ENCODE measurements at places on chromosomes 3 and 15. TPM values are rescaled to one million over a fixed set of nuclear protein-coding genes. Genes with fewer than 3 reads are reported as not detected.

DNA sequence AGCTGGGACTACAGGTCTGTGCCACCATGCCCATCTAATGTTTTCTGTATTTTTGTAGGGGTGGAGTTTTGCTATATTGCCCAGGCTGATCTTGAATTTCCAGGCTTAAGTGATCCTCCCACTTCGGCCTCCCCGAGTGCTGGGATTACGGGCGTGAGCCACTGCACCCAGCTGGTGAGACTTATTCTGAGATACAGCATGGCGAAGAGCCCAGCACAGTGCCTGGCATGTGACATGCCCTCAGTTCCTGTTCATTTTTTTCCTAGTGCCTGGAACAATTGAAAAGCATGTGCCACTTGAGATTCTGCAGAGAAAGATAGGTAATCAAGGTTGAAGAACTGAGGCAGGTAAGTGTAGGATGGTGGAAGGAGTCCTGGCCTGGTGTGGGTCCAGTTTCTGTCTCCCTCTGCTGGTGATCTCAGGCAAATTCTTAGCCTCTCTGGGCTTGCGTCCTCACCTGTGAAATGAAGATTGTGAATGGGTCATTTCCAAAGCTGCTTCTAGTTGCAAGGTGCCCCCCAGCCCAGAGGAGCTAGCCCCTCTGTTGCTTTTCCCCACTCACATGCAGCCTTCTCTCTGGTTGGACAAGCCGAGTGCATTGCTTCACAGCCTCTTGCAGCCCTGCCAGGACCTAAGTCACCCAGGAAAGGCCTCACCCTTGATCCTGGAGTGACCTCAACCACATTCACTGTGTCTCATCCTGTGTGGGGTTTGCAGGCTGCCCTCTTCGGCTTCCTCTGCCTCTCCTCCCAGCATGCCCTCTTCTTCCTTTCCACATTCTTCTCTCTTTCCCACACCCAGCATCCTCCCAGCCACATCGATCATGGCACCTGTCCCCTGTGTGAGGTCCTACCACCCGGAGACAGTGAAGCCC, 4.3 kb upstream of the RHCG start:
- no peak for DNase-seq

- no peak for DNase-seq
Measured at GRCh38 chr3:14151471-14152083, 26.7 kb downstream of the TMEM43 start.

DNA sequence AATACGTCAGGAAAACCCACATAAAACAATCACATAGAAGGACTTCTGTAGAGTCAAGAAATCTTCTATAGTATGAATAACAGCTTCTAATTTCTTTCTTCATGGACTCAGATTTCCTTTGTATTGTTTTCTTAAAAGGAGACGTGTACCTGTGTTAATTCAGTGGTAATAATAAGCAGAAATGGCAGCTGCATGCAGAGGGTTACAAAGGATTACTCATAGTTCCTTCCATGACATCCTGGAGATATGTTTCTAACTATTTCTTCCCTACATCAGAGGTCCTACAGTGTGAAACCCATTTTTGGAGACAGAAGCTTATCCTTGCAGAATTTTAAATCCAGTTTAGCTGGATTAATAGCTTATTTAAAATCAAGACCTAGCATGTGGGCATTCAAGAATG, 36.1 kb downstream of the FBXL22 start:
- DNase-seq: no peak

DNA sequence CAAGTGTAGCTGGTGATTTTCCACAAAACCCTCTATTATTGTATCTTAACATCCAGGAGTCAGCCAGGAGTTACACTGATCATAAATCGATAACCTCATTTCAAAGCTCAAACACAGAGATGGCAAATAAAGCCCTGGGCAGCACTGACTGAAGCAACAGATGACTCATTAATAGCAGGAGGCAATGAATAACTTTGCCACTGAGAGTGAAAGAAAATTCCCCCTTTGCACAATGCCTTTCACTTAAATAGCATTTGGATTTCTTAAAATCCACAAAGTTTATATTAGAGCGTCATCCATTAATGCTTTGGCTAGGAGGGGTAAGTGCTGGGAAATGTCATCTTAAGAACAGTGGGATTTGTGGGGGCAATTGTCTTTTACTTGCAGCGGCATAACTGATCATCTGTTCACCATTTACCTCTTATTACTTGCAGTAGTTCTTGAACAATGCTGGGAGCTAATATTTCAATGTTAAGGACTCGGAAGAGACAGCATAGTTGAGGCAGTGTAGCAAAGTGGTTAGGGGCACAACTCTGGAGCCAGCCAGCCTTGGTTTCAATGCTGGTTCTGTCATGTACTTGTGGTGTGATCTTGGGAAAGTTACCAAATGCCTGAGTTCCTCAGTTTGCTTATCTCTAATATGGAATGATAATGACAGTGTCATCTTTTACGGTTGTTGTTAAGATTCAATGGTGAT, 630.4 kb upstream of the TBL1XR1 start:
- no peak for DNase-seq

GRCh38 chr15:31489281-31489680, 162.6 kb downstream of the KLF13 start:
- no peak for DNase-seq

DNA sequence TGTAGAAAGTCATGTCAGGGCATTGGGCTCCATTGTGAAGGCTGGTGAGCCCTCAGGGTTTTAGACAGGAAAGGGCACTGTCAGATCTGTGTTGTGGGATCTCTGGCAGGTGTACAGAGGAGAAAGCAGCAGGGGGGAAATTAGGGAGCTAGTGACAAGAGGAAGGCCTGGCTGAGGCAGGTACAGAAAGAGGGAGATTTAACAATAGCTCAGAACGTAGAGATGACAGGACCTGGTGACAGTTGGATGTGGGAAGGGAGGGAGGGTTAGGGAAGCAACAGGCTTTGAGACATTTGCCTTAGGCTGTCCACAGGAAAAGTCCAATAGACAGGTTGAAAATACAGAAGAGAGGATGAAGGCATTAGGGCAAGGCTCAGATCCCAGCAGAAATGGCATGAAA, 288.1 kb downstream of the EPHB1 start:
- DNase-seq: no peak

DNA sequence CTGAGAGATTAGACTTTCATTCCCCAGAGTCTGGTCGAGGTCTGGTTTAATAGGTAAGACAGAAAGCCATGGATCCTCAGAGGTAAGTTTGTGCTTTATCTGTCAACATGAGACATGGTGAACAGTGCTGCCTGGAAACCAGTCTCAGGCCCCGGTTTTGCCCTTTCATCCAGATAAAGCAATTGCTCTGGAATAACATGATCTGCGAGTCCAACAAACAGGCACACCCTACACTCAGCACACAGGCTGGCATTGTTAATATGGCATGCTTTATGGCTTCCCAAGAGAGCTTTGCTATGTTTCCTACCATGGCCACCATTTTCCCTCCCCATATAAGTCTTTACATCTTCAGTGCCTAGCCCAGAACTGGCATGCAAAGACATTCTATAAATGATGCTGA, 30.1 kb upstream of the MNS1 start:
- no peak for DNase-seq

DNA sequence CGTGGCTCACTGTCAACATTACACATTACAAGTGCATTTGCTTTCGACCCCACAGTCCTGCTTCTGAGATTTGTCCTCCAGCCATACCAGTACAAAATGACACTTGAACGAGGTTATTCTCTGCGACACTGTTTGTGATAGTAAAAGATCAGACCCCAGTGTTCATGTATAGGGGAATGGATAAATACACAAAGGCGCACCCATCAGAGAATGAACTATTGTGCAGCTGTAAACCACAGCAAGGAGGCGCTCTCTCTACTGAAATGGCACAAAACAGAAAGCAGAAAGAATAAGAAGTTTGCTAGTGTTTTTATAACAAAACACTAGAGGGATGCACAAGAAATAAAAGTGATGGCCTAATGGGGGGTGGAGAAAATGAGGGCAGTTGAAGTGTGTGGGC, 4.9 kb upstream of the CHSY1 start:
- no peak for DNase-seq

DNA sequence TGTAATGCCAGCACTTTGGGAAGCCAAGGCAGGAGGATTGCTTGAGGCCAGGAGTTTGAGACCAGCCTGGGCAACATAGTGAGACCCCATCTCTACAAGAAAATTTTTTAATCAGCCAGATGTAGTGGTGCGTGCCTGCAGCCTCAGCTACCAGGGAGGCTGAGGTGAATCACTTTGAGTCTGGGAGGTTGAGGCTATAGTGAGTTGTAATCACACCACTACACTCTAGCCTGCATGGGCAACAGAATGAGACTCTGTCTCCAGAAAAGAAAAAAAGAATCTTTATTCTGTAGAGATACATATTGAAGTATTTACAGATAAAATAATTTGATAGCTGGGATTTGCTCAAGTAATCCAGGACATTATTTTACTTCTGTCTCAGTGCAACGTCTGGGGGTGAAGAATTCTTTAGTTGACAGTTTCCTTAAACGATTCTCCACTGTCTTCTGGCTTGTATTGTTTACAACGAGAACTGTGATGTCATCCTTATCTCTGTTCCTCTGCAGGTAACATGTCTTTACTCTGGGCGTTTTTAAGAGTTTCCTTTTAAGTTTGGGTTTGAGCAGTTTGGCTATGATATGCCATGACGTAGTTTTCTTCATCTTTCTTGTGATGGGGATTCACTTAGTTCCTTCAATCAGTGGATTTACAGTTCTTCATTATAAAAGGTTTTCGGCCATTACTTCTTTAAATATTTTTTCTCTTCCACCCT, 26.3 kb downstream of the KPNA1 start:
- no peak for DNase-seq

DNA sequence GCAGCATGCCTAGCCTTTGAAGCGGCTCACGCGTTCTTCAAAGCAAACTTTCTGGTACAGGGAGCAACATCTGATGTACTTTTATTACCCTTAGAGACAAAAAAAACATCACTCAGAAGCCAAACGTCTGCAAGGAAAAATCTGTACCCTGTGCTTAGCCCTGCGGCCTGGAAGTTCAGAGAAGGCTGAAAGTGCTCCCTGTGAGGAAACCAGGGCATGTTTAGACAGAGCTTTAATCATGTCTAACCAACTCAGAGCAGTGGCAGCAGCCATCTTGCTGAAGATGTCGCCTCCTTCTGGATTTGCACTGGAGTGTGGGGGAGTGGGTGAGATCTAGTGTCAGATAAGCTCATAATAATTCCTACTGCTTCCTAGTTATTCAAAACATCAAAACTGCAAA, 170.4 kb downstream of the P3H2 start:
- DNase-seq: no peak

- peak; percentile 88 for DNase-seq
Measured at GRCh38 chr15:31338879-31339557, 12.4 kb downstream of the KLF13 start.

- DNase-seq: no peak
Measured at GRCh38 chr15:74619916-74620635, 4.4 kb downstream of the CLK3 start.

DNA sequence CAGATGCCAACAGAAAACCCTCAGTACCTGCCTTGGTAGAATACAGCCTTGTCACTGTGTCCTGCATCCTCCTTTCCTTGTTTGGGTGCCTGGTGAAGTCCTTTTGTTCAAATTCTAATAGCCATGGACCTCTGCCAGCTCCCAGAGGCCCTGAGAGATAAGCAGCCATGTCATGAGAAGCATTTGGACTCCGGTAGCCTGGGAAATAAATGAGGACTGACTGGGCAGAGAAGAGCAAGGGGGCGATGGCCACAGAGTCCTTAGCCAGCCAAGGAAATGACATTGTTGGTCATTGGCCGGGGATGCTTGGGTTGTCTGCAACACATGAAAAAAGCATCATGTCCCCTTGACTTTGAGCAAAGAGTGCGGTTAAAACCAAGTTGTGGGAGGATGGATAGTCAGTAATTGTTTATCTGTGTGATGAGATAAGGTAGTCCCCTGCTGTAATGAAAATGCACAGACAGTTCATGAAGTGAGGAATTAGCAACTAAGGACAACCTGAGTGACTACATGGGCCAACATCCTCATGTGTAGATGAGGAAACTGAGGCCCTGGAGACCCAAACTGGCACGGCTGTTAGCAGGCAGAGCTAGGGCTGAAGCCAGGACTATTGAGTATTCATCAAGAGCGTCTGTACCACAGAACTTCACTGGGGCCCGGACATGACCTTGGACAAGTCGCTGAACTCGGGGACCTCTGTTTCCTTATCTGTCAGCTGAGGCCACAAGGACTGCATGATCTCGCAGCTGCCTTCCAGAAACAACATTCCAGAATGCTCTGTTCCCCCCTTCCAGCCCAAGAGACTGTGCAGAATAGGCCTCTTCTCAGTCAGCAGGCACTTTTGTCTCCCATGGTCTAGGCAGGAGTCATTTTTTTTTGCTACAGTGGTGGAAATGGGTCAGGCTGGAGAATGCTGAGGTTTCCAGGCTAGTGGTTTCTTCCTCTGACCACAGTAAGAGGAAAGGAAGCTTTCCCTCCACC, 90.5 kb upstream of the CTDSPL start:
- DNase-seq: no peak

DNA sequence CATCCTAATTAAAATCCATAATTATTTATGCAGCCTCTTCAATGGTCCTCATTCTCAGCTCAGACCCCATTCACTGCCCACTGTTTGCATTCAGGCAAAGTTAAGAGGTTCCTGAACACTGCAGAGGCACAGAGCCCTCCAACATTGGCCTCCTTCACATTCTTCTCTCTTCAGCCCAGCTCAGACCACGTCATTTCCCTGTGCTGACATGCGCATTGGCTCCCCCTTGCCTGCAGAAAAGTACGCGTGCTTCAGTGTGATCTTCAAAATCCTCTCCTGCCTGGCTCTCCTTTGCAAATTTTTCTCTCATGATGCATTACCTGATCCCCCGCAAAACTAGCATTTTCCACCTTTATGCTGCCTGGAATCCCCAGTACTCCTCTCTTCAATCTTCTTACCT, 552.3 kb downstream of the NTRK3 start:
- DNase-seq: no peak

DNA sequence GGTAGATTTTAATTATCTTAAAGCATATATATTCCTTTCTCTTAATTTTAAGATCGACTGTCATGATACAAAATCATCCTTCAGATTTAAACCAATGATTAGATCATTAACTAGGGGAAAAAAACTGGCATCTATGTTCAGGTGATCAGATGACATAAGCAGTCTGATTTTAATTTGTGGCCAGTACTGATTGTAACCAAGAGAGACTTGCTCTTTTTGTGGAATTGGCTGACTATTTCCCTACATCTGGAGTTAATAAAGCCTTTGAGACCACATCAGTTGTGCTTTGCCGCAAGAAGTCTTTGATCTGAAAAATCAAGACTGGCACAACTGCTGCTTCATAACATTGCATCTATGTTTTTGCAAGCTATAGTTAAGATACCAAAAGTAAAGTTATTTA, 148.4 kb upstream of the CGNL1 start:
- DNase-seq: peak; percentile 80

- DNase-seq: no peak
Measured at GRCh38 chr3:182668974-182669373, 124.3 kb upstream of the ATP11B start.

Gene SELENOS
- total RNA-seq: 58.3 TPM

Gene ACSBG1
- total RNA-seq: 1.5 TPM

Gene CYB561D2
- total RNA-seq: 10.6 TPM

Gene ANKUB1
- not detected for total RNA-seq

Gene TEX55
- total RNA-seq: not detected

Gene CNTN4
- total RNA-seq: 34.3 TPM

Gene ECE2
- not detected for total RNA-seq

Gene POTEB3
- not detected for total RNA-seq
